Stimulated activated CD8-positive, alpha-beta memory T cell treated with anti-CD3 and anti-CD28 coated beads, Interleukin-7, amount 100 ng/mL, for 48 hours (primary cell): ENCODE measurements at places on chromosomes 1 and 21.

DNA sequence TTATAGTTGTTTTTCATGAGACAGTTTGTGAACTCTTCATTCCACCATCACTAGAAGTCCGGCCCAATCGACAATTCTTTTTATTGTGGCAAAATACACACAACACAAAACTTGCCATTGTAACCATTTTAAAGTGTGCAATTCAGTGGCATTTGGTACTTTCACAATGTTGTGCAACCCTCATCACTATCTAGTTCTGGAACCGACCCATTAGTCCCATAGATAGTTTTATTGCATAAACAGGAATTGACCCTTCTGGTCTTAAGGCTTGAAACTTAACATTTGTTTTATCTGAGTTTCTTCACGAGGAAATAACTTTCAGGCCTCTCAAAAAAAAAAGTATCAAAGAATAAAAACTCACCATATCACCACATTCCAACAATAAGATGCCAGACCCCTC lies 8.8 kb upstream of the PPIE start:
- no peak for DNase-seq

- no peak for DNase-seq
Measured at GRCh38 chr1:6322161-6322560, 61.3 kb upstream of the GPR153 start.

GRCh38 chr1:71566413-71566812 lies 485.6 kb upstream of the ZRANB2 start:
- DNase-seq = no peak

GRCh38 chr21:26047279-26047967 lies 123.1 kb downstream of the APP start:
- no peak for DNase-seq

- DNase-seq = no peak
Measured at GRCh38 chr1:23039308-23039826, 20.1 kb downstream of the KDM1A start.

GRCh38 chr1:5896706-5897660 lies 95.2 kb downstream of the NPHP4 start:
- DNase-seq = no peak

- DNase-seq = no peak
Measured at GRCh38 chr1:11308699-11309224, 35.8 kb downstream of the UBIAD1 start.

DNA sequence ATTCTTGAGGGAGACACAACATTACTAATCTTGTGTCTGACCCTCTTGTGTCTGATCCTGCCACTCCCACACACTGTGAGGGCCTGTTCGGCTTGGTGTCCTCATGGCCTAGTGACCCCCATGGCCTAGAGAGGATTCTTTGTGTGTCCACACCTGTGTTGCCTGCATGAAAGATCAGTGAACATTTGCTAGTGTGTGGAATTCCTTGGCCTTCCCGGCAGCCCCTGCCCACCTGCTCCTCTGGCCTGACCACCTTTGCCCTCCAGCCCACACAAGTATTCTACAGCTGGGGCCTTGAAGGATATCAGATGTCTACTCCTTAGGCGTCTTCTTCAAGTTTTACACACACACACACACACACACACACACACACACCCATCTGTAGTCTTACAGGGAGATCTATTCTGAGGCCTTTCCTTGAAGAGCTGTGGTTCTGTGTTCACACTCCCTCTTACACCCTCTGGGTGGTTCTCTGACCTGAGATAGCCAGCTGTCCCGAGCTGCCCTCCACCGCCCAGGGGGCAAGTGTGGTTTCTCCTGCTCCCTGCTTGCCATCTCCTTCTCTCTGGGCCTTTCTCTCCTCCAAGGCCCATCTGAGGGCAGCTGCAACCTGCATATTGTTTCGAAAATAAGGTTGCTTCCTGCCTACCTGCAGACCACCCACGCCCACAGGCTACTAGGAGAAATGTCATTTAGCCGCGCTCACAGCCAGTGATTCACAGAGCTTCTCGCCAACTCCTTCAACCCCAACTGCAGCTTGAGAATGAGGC lies 45.4 kb downstream of the CD247 start:
- DNase-seq = no peak

- no peak for DNase-seq
Measured at GRCh38 chr21:23955135-23955843, 1652.0 kb downstream of the MRPL39 start.

- DNase-seq = no peak
Measured at GRCh38 chr1:68811806-68812205, 314.9 kb upstream of the DEPDC1 start.

DNA sequence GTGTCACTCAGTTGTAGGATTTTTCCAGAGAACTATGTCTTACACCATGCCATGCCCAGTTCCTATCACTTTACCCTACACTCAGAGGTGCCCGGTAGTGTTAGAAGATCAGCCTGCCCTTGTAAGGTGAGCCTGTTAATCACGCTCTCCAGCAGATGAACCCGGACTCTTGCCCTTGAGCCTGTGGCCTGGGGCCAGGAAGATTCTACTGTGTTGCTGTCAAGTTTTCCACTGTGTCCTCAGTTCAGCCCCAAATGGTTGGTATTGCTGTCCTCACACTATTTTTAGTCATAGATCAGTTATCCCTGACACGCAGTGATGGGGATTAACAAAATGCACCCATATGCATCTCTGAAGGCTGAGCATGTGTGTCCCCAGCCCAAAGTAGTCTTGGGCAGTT lies 105.0 kb upstream of the SPAG17 start:
- DNase-seq = no peak

DNA sequence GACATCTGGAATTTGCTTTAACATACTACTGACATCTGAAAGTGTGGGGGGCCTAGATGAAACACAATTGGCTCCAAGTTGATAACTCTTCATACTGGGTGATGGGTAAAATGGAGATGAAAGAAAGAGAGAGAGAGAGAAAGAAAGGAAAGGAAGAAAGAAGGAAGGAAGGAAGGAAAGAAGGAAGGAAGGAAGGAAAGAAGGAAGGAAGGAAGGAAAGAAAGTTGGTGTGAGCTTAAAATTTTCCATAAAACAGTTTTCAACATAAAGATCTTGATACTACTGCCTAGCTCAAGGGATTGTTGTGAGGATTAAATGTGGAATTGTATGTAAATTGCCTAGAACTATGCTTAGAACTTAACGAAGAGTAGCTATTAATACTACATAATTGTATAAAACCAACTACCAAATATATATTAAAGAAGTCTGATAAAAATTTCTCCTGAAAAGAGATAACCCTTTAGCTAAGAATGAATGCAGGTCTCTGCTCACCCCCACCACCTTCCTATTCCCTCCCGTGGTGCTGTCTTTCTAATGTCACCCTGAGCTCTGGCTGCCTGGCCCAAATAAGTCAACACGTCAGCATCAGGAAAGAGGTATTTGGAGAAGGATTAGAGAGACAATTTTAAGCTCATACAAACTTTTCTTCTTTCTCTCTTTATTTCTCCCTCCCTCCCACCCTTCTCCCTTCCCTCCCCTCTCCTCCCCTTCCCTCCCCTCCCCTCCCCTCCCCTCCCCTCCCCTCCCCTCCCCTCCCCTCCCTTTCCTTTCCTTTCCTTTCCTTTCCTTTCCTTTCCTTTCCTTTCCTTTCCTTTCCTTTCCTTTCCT lies 89.3 kb upstream of the SGIP1 start:
- no peak for DNase-seq

GRCh38 chr1:116092752-116093489 lies 18.3 kb upstream of the MAB21L3 start:
- no peak for DNase-seq

- no peak for DNase-seq
Measured at GRCh38 chr1:156705321-156705917, at the start of gene CRABP2. Gene CRABP2, minus strand, starts transcription at chr1:156705583. Its CDS starts 137 bp downstream, at chr1:156705446.

- no peak for DNase-seq
Measured at GRCh38 chr1:19222979-19223824, 13.1 kb upstream of the UBR4 start.
